Activated T-cell treated with anti-CD3 and anti-CD28 coated beads, Interleukin-2, amount 50 U/mL, for 4 hours (primary cell): ENCODE measurements at places on chromosomes 7 and 10.

DNA sequence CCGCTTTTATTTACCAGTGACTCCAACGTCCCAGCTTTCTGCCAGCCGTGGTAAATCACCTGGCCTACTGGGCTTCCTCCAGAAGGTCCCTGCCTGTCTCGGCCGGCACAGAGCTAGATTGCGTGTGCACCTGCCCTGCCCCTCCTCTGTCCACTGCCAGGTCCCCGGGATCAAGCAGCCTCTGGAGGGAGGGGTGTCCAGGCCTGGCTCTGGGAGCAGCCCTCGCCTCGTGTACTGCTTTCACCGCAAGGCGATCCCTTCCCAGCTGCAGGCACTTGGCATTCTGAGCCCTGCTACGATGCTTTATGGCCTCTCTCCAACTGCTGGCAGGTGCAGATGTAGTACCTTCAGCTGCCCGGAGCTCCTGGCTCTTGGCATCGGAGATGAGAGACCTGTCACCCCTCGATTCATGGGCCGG lies 7.4 kb downstream of the SLC29A3 start:
- DNase-seq: no peak

DNA sequence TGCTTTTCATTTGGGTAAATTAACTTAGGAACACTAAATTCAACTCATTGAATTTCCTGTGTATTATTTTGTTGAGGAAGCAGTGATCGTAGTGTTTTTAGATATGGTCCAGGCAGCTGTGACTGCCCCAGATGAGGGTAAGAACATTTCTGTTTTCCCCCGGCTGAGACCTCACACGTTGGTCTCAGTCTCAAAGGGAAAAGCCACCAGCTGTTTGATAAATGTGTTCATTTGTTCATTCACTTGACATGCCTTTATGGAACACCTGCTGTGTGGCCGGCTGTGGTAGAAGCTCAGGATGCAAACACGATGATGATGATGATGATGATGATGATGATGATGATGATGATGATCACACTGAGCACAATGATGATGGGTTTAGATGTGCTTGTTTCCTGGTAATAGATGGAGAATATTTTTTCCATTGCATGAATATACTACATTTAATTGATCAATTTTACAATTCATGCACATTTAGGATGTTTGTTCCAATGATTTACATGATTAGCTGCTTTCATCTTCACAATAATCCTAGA lies 125.6 kb upstream of the ZNF32 start:
- DNase-seq: no peak

- DNase-seq: no peak
Observed at GRCh38 chr10:48444861-48445841, 138.7 kb downstream of the MAPK8 start.

DNA sequence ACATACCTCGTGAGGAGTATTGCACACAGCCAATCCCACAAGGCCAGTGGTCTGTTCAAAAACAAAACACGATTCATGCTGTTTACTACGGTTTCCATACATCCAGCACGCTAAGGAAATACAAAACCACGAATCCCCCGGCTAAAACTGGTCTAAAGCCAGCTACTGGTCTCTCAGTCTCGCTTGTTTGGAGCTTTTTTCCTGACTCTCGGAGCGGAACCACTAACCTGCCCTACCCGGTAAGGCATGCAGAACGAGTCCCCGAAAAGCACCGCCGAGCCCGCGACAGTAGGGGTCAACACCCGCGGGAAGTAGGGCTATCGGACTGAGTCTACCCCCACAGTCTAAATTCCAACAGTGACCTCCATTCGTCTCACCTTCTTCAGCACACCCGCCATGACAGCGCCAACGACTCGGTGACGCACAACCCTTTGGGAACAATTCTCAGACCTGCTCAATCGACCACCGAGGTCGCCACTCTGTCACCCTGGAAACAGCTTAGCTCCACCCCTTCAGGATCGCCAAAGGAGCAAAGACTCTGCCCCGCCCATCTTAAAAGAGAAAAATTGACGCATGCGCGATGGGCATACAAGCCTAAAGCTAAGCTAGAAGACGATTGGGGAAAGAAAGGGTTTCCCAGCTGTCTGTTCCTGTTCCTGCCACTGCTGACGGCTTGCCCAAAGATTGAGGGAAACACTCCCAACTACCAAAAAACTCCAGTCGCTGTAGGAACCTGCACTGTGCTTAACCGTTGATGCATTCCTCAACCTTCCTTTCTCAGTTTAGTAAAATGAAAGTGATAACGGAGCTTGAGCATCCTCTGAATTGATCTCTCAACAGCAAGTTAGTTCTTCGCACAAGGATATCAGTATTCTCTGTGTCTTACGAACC lies at the start of gene NDUFA5:
NDUFA5 (minus strand) TSS at position 421 of the 891 bp plus-strand sequence; CDS start at position 398, 23 bp downstream.
- DNase-seq: peak; percentile 94
